Bronchial epithelial cell (primary cell): ENCODE measurements at places on chromosomes 5 and 9.

GRCh38 chr9:126049896-126050604, 276.6 kb upstream of the MVB12B start:
- DNase-seq = no peak

DNA sequence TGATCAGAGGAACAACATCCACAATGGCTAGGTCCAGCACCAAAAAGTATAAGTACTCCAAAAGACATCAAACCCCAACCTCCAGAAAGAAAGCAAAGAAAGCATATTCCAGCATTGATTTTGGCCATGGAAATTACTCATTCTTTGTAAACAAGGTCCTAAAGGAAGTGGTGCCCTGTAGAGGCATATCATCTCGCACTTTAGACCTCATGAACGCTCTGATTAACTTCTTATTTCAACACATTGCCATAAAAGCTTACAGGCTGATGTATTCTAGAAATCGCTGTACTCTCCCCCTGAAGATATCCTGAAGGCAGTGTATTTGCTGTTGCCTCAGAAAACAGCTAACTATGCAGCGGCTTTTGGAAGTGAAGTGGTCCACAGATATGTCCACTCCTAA, 82.7 kb upstream of the TNPO1 start:
- peak; percentile 34 for DNase-seq

GRCh38 chr5:133829786-133830185, 138.6 kb downstream of the C5orf15 start:
- no peak for DNase-seq

DNA sequence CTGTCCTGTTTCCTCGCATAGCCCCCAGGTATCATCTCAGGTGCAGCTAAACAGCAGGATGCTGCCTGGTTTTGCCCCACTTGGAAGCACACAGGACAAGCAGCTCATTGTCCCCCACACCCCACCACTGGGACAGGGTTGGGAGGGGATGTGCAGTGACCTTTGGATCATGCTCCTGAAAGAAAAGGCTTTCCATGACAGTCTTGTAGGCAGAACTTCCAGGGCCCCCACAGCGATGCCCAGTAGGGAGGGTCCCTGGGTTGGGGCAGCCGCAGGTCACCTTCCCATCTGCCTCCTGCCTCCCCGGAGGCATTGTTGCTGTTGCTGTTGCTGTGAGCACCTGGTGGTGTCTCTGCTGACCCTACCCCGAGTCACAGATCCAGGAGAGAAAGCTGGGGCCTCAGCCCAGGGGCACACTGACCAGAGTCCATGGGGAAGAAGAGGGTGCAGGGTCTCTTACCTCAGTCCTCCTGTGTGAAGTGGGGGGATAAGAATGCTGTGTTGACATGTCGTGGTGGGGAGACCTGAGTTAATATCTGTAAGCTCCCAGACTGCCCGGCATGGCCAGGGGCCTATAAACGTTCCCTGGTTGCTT, 8.5 kb downstream of the CEP72 start:
- no peak for DNase-seq

DNA sequence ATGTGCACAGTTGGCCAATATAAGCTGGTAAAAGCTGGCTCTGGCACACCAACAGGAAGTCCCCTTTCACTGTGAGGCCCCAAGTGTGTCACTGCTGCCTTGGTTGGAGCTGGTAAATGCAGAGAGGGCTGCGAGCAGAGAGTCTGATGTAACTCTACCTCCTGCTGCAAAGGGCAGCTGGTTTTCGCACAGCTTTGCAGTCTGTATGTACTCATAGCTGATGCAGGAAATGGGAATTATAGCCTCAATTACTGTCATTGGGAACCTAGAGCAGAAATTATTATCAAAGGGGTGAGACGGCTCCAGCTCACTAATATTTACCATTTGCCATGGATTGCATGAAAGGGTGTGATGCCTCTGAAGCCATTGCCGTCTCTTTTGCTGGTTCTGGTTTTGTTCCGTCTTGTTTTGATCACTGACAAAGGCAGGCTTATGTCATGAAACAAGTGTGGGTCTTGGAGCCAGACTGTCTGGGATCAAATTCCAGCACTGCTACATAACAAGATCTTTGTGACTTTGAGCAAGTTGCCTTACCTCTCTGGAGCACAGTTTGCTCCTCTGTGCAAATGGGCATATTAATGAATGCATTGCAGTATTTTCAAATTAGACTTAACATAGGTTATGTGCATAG, 124.3 kb upstream of the SLC25A48 start:
- no peak for DNase-seq

GRCh38 chr5:167861129-167861927, 430.1 kb upstream of the WWC1 start:
- DNase-seq = no peak

- peak; percentile 80 for DNase-seq
Measured at GRCh38 chr9:120532475-120532874, 47.5 kb downstream of the CDK5RAP2 start.

DNA sequence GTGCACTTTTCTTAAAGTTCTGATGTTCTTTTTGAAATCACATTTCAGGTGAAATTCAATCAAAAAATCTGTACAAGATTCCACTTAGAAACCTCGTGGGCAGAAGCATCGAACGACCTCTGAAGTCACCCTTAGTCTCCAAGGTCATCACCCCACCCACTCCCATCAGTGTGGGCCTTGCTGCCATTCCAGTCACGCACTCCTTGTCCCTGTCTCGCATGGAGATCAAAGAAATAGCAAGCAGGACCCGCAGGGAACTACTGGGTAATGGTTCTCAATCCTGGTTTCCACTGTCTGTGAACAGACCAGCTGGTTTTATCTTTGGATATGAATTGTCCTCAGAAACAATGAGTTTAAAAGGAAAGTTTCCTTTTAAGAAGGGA, 8.1 kb upstream of the SLC2A8 start:
- DNase-seq = no peak

DNA sequence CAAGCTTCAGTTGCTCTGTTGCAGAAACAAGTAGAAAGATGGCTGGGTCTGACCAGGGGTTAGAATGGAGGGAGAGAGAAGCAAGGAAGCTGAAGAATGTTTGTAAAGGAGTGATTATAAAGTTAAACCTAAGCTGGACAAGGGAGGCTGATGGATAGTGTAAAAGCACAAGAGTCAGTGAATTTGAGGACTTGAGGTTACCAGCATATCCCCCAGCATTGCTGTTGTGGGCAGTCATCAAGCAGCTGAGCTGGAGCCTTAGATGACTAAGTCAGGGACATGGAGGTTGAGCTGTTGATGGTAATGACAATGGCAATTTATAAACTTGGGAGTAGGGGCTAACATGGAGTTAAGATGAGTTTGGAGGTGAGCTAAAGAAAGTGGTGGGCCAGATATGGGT, 131.5 kb downstream of the ERCC6L2 start:
- peak; percentile 11 for DNase-seq

- no peak for DNase-seq
Measured at GRCh38 chr9:331197-331596, 116.5 kb downstream of the DOCK8 start.

GRCh38 chr9:120720404-120720803, 6.1 kb upstream of the MEGF9 start:
- no peak for DNase-seq

- no peak for DNase-seq
Measured at GRCh38 chr9:34143116-34143515, 16.6 kb upstream of the DCAF12 start.

- DNase-seq = peak; percentile 92
Measured at GRCh38 chr5:149002053-149002452, 60.8 kb downstream of the SH3TC2 start.

GRCh38 chr9:113625486-113625885, 162.0 kb downstream of the RGS3 start:
- DNase-seq = no peak

DNA sequence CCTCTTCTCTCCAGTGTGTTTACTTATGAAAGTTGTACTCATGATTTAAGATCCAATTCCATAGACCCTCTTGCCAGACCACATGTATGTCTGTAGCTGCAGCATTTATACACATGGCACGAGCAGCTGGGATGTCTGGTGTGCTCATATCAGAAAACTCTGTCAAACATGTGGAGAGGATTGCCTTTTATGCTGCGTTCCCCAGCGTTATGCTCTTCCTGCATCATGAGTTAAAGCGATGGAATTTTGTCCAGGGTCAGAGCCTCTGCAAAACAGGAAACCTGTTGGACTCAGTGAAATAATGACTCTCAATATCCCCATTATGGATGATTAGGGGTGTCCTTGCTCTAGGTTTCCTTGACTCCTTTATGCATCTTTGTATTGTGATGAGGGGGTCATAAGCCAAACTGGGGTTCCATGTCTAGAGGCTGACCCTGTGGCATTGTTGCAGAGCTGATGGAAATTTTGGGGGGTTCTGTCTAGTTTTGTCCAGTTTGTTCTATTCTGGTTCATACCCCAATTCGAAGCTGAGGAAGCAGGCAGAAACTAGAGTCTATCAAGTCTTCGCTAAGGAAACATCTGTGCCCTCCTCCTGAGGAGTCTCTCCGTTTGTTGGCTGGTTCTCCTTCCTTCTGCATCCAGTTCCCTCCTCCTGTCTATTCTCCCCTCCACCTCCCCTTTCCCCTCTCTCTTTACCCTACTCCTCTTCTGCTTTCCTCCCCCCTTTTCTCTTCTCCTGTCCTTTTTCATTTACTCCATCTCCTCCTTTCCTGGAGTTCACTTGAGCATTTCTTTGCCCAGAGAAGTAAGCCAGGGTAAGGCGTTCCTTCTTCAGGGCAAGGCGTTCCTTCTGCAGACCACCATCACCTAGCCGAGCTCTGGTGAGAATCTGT, 252.8 kb downstream of the MAST4 start:
- no peak for DNase-seq

DNA sequence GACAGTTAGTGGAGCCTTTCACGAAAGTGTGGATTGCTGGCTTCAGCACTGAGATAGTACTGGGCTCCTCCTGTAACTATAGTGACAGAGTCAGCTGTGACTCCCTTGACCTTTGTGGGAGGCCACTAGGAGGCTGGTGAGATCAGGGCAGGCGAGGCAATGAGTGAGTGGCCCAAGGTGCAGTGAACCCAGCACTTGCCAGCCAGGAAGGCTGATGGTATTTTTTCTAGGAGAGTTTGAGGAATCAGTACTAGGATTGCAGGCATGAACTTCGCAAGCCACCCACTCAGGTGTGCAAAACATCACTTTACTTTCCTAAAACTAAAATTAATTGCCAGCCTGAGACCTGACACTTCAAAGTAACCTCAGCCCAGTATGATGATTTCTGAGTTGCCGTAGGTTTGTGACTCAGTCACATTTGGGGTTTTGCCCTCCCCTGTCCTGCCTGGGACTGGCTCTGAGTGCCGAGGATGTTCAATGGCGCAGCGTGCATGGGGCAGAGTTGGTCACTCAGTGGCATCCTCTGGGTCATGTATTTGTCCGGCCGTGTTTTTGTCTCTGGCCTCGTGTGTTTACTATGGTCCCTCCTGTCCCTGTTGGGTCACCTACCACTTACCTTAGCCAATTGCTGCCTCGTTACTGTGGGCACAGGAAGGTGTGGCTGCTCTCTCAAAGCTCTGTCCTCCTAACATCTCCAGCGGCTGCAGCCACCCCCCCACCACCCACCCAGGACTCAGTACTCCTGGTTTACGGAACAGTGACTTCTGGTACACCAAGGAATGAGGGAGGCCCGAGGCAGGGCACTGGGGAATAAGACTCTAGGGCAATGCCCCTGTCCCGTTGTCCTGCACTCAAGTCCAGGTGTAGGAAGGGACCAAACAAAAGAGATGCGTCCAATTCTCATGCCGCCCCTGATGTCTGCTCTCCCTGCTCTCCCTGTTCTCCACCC, 67.2 kb downstream of the IL31RA start:
- DNase-seq = no peak

DNA sequence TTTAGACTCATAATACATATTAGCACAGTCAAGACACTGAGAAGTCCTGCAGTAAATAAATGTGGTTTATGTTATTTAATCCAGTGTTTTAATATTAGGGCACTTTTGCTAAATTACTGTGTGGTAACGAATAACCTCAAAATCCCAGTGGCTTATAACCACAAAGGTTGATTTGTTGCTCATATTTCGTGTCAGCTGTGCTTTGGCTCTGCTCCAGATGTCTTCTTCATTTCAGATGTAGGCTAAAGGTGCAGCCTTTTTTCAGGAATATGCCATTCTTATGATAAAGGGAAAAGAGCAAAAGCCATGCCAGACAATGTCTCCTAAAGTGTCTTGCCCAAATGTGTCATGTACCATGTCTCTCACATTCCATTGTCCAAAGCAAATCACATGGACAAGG, 144.8 kb downstream of the BRINP1 start:
- DNase-seq = no peak

DNA sequence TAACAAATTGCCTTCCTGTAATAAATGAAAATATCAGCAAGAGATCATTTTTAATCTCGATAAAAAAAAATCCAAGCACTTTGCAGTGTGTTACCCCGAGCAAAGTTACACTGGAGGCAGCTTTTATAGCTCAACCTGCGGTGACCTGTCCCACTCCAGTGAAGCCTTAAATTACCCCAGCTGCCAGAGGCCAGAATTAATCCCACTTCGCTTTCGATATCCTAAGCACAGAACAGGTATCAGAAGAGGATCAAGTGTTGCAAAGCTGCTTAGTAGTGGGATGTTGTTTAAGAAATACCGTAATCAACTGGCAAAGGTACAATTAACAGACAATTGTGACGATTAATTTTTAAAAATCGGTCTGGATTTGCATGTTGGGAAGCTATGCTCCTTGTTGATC, 314.0 kb downstream of the AGTPBP1 start:
- no peak for DNase-seq

DNA sequence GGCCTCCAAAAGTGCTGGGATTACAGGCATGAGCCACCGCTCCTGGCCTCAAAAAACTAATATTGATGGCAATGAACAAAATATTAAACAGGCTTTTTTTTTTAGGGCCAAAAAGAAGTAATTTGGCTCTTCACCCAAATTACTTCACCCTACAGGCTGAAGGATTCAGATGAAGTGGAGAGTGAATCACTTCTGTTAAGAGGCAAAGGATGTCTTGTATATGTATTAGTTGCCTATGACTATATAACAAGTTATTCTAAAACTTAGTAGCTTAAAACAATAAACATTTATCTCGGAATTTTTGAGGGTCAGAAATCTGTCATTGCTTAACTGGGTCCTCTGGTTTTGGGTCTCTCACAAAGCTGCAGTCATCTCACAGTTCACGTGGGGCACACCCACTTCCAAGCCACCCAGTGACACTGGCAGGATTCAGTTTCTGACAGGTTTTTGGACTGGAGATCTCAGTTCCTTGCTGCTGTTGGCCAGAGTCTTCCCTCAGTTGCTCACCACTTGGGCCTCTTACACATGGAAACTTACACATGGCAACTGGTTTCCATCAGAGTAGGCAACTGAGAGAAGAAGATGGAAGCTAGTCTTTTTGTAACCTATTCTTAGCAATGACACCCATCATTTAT, 66.7 kb downstream of the IQGAP2 start:
- no peak for DNase-seq

GRCh38 chr5:175854231-175855040, 16.9 kb upstream of the CPLX2 start:
- DNase-seq = no peak

DNA sequence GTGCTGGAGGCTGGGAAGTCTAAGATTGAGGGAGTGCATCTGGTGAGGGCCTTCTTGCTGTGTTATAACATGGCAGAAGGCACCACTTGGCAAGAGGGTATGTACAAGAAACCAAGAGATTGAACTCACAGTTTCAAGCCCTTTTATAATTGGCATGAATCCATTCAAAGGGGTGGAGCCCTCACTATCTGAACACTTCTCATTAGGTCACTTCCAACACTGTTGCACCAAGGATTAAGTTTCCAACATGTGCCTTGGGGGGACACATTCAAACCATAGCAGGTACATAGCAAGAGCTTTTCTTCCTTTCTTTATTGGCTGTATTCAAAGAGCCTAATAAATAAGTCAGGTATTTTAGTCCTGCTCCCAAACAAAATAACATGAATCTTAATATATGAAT, 62.7 kb downstream of the PRELID2 start:
- DNase-seq = no peak

GRCh38 chr9:77916410-77916819, 115.2 kb downstream of the GNAQ start:
- DNase-seq = no peak

- DNase-seq = no peak
Measured at GRCh38 chr5:131644822-131645221, 9.8 kb upstream of the RAPGEF6 start.
